ENCODE measurements at places on chromosomes 2 and 18. TPM values are rescaled to one million over a fixed set of nuclear protein-coding genes. Genes with fewer than 3 reads are reported as not detected.

Gene OTX1
- 1.0 TPM for total RNA-seq

Gene CIB4
- not detected for total RNA-seq

Gene ABCB11
- total RNA-seq = 0.09 TPM

Gene KIF1A
- total RNA-seq = 132 TPM
